ENCODE measurements at places on chromosomes 6 and 20. TPM values are rescaled to one million over a fixed set of nuclear protein-coding genes. Genes with fewer than 3 reads are reported as not detected.

Gene CRISP2
- total RNA-seq, result not detected

Gene NINL
- total RNA-seq, result 14.4 TPM

Gene GLP1R
- not detected for total RNA-seq

Gene CEBPB
- 300 TPM for total RNA-seq

Gene TPBG
- total RNA-seq, result 30.0 TPM

Gene CAGE1
- total RNA-seq, result 0.04 TPM

Measured in A549 treated with dexamethasone at 1 μM for 4 hours (cell line).